ENCODE measurements at places on chromosomes 11 and 22. TPM values are rescaled to one million over a fixed set of nuclear protein-coding genes. Genes with fewer than 3 reads are reported as not detected.
A peak's percentile ranks its signal among the peaks of the same experiment; 100 is the strongest.

GRCh38 chr11:61513143-61513765 is 4.7 kb downstream of the LRRC10B start:
- no peak for DNase-seq

DNA sequence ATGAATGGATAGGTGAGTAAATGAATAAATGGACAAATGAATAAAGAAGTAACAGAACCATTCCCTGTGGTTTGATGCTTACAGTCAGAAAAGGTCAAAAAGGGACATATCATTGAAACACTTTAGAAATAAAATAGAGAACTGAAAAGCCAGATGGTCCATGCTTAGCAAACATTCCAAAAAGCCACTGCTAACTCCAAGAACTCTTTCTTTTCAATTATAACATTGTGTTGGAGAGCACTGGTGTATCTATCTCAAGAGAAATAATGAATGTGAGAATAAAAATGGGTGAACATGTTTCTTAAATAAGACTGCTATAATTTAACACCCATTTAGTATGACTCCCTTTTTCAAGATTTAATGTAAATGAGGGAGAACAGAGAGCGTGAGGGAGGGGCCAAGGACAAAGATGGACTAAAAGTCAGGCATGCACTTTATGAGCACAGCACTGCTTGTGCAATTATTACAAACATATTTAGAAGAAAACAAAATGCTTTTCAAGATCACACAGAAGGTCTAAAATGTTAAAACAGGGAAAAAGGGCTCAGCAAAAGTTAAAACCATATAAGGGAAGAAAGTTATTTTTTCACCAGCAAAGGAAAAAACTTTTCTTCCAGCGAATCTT is 224.3 kb upstream of the PITPNB start:
- DNase-seq, result no peak

TMEM86A gene
- 2.0 TPM for total RNA-seq

DNA sequence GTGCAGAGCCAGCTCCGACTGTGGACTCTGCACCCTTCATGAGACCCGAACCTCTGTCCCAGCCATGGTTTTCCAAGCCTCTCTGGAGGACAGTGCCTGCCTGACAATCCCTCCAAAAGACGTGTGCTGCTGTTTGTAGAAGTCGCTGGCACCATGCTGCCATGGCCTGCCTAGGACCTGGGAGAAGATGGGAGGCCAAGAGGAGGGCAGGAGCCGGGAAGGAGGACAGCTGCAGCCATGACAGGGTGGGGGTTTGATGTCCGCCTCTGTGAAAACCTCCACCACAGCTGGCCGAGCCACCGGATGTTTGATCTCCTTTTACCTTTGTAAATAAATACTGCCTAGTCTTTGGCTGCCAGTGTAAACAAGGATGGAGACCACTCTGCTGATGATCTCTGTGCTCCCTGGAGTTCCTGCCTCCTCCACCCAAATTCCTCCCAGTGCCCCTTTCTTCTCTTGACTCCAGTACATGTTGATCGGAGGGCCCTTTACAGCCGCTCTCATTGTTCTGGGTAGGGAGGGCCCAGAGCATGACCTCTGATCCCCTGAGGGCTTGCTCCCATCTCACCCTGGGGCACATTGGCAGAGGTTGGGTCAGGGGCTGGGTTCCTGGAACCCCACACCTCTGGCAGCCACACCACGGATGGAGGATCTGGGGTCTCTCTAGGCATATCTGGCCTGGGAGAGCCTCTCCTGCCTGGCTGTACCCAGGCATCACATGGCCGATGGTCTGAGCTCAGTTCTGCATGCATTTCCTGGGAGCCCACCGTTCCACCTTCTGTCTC is 66.9 kb downstream of the BCR start:
- DNase-seq, result no peak

DNA sequence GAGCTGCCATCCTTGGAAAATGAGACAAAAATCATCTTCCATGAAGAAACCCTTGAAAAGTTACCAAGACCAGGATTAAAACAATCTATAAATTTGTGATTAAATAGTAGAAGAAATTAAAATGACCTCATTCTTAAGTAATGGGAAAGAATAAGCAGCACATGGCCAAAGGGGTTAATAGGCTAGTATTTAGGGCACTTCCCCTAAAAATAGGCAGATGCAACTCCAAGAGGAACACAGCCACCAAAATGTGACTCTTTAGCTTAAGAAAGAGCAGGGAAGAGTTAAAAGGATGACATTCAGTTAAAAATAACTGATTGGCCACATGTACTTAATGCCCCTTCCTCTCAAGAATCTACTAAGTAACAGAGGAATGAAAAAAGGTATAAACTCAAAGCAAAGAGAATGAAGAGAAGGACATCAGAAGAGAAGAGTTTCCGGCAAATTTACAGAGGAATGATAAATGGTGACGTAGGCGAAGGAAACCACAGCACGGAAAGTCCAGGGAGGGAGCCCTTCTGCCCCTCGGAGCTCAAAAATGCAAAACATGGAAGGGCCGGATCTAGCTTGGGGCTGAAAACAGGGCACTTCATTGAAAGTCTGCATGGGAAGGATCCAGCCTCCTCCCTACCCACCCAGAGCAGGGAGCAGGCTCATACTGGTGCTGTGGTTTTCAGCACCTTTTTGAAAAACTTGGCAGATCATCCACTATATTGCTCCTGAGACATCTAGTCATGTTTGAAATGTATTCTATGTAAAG is 17.8 kb downstream of the SCUBE2 start:
- no peak for DNase-seq

GAL3ST1 gene
- total RNA-seq, result 17.4 TPM

DNA sequence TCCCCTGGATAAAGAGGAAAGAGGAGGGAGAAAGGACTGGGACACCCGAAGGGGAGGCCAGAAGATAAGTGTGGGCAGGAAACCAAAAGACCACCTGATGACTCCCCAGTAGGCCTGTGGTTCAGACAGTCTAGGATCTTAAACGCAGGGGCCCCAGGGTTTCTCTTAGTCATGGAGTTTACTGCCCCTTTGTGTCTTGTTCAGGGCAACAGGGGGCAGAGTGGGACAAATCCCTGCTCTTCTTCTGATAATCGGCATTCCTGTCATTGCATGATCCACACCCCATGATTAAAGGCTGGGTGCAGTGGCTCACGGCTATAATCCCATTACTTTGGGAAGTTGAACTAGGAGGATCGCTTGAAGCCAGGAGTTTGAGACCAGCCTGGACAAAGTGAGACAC is 4.7 kb upstream of the TMPRSS13 start:
- DNase-seq, result no peak

- no peak for DNase-seq
Observed at GRCh38 chr22:31211482-31211861, 626 bp upstream of the LIMK2 start.

DNA sequence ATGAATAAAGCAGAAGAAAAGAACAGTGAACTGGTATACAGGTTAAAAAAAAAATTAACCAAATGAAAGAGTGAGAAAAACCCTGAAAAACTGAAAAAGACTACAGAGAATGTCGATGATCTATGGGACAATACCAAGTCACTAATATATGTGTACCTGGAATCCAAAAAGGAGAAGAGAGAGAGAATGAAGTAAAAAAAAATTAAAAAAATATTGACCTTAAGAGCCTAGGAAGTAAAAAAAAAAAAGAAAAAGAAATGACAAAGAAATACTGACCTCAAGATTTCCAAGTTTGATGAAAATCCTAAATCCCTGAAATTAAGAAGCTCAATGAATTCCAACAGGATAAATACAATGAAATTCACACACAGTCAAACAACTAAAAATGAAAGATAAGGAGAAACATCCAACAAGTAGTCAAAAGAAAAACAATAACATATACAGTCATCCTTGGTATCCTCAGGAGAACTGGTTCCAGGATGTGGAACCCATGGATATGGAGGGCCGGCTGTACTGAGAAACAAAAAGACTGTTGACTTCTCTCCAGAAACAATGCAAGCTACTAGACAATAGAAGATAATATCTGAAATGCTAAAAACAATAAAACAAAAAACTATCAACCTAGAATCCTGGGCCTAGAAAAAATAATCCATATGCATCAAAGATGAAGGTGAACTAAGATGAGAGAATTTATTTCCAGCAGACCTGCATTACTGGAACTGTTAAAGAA is 33.5 kb upstream of the SERPIND1 start:
- no peak for DNase-seq

DNA sequence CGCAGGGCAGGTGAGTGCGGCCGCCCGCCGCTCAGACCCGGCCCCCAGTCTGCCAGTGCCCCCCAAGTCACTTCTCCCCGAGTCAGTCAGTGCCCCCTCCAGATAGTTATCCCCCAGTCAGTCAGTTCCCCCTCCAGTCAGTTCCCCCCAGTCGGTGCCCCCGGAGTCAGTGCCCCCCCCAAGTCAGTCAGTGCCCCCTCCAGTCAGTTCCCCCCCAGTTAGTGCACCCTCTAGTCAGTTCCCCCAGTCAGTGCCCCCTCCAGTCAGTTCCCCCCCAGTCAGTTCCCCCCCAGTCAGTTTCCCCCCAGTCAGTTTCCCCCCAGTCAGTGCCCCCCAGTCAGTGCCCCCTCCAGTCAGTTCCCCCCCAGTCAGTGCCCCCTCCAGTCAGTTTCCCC is 411 bp downstream of the PPP6R2 start:
- DNase-seq, result no peak

- DNase-seq, result peak; percentile 89
Observed at GRCh38 chr11:46826310-46827044, 19.6 kb downstream of the CKAP5 start.

DNA sequence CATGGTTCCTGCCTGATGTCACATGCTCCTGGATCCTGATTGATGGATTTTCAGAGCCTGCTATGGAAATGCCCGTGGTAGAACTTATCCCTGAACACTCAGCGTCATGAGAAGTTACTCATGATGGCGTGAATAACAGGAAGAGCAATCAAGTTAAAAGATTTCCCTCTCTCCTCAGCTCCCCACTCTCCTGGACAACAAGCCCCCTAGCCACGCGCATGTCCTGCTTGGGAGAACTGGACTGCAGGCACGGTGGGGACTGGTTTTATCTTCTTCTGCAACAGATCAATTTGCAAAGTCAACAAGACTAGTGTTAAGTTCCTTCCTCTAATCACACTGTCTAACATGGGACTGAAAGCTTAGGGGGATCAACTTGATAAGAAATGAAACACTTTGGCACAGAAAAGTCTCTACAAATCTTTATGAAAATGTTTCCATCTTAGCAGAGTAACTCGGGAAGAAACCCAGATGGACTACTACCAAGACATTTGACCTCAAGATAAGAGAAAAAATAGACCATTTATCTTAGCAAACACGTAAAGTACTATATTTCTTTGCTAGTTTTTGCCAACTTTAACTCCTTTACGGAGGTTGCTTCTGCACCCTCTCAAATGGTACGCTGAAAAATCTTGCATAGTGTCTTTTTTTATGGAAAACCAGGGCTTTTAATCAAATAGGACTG is 27.6 kb downstream of the POU2AF1 start:
- no peak for DNase-seq

GRCh38 chr11:95897731-95898130 is 26.2 kb downstream of the MTMR2 start:
- DNase-seq, result no peak

- peak; percentile 68 for DNase-seq
Observed at GRCh38 chr11:17208257-17208999, 642 bp upstream of the PIK3C2A start.

DNA sequence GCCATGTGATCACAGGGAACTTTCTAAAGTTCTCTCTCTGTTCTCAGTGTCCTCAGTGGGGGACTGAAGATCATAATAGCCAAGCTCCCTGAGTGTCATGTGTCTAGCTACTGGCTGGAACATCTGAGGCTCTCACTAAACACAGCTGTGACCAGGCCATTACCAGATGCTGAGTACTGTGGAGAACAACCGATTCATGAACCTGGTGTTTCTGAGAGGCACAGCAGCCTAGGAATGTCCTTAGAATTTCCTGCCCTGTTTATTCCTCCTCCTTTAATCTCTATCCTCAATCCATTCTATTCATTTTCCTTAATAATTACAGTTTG is 93.0 kb downstream of the ME3 start:
- no peak for DNase-seq

- no peak for DNase-seq
Observed at GRCh38 chr11:121029813-121030445, 6.0 kb downstream of the TBCEL start.

TMEM45B gene
- 343 TPM for total RNA-seq

DNA sequence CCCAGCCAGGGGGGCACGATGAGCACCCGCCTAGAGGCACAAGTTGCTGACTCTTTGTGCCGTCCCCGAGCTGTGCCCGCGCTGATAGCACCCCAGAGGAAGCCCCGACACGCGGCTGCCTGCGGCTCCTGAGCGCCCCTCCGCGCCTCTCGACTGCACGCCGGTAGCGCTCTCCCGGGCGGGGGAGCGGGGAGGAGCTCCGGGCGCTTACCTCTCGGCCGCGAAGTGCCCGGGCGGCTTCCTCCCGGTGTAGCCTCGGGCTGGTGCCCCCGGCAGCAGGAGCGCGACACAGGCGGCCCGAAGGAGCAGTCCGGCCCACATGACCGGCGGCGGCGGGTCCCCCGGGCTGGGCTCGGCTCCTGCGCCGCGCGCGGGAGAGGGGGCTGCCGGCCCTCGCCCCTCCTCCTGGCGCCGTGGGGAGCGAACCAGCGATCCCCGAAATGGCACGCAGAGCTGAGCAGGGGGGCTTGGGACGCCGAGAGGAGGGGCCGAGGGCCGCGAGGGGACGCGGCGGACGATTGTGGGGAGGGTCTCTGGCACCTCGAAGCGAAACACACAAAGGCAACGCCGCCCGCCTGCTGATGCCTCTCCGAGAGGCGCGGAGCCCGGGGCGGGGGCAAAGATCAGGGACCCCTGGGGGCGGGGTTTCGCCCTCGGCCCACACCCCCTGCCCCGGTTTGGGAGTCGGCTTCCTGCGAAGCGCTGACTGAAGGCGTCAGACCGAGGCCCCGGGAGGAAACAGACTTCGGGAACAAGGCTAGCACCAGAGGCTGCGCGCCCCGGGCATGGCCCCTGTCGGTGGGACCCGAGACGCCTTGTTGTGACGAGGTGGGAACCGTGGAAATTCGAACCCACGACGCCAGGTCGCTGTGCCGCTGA is at the start of gene VWCE:
VWCE (minus strand) TSS at position 600 of the 879 bp plus-strand sequence; CDS start at position 321, 279 bp downstream.
- peak; percentile 33 for DNase-seq

DNA sequence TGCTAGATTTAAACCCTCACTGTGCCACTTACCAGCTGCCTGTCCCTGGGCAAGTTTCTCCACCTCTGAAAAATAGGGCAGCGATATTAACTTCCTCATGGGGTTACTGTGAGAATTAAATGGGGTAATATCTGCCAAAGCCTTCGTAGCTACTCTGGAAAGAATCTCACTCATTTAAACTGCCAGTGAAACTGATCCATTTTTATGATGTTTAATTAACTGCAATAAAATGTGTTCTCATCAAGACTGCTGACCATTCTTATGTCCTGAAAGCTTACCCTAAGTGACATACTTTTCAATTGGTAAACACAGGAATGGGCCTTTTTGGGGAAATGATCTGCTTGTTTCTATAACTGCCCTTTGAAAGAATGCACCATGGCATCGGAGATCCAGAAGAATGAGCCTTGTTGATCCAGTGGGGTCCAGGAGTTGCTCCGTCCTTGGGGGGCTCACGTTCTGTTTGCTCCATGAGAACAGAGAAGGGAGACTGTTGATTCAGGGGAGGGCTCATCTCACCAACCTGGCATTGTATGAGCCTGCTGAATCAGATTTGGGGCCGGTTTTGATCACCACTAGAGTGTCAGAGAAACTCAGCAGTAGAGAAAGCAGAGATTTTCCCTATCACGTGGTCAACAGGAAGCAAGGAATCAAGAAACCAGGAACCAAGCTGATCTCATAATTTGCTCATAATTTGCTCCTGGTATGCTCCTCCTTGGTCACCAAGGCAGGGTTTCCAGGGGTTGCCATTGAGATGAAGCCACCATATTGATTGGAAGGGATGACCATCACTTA is 7.0 kb upstream of the CCDC86 start:
- DNase-seq, result no peak

All from left colon (tissue), 2 donors.